SHP77 (cell line): ENCODE measurements at places on chromosomes 11 and 22.

DNA sequence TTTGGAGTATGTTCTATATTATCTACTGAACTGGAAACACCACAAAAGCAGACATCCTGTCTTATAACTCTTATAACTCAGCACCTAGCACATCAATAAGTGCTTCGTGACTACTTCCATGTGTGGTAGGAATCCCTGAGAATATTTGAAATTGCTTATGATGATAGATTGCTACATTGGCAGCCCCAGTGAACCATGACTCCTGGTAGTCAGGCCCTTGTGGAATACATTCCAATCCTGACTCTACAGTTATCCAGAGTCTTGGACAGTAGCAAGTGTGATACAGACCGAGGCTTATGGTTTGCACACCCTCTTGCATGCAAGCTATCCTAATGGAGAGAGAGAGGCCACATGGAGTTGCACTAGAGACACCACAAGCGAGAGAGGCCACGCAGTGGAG, 59.5 kb upstream of the PHF21A start:
- no peak for DNase-seq

GRCh38 chr22:45880091-45880715, 96.8 kb downstream of the WNT7B start:
- DNase-seq = no peak

DNA sequence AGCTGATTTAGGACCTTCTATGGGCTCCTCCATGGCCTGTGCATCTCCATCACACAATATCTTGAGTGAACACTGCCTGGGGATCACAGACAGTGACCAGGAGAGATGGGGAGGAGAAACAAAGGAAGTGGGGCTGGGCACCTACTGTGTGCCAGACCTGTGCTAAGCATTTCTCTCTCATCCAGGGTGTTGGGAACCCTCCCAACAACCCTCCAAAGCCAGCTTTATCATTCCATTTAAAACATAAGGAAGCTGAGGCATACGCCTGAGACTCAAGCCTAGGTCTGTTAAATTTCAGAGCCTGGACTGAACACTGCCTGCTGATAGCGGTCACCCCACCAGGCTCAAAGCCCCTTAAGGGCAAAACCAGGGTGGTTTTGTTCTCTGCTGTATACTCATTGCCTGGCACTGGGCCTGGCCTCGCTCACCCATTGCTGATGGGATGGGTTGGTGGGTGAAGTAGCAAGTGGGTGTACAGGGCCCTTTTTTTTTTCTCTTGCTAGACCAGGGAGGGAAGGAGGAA, 130.1 kb downstream of the MN1 start:
- DNase-seq = no peak

- DNase-seq = no peak
These were observed 50.5 kb upstream of the WNT7B start for GRCh38 chr22:46027211-46028105.

DNA sequence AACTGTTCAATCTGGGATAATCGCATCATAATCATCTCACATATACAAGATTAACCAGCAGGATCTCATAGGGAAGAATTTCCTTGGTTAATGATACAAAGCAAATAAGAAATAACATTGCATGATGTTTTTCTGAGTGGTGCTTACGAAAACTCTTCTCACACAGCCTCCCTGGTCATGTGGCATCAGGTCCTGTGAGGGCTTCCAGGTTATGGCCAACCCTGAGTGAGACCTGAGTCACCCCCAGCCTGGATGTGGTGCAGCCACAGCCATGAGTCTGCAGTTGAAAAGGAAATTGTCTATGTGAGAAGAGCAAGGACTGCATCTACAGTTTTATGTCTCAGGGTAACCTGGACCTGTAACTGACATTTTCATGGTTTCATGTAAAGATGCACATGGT, 90.5 kb upstream of the XKR3 start:
- DNase-seq = no peak

DNA sequence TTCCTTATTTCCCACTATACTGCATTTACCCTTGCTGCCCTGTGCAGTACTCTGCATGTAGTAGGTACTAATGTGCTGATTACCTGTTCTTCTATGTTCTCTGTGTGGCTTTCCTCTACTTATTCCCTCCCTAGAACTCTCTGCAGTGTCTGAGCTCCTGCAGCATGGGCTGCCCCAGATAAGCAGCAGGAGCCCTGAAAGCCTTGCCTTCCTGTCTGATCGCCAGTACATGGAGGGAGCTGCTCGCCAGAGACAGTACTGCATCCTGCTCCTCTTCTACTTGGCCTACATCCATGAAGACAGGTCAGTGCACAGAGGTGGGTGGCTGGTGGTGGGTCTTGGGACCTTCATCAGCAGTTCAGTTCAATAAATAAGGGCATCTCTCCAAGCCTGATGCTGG, 42.2 kb upstream of the CCDC134 start:
- DNase-seq = no peak

GRCh38 chr11:36376888-36377758, 81.0 kb downstream of the PRR5L start:
- DNase-seq = no peak

- DNase-seq = no peak
These were observed 107.9 kb downstream of the ANO3 start for GRCh38 chr11:26439854-26440253.

DNA sequence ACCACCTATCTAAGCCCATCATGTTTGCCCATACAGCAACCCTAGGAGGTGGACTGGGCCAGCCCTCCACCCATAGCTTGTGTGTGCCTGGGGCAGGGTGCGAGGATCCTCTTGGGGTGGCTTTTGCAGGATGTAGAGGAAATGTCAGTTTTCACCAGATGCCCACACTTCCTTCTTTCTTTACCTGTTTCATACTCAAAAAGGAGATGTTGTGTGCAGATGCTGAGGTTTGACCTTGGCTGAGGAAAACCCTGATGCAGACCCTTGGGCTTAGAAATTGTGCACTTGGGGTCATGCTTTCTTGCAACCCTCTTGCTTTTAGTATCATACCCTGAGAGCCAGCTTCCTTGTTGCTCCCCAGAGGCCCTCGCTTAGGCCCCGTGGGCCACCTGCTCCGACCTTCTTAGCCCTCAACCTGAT, 2.2 kb downstream of the HTR3A start:
- no peak for DNase-seq

- DNase-seq = peak; percentile 29
These were observed 140.5 kb downstream of the FCHSD2 start for GRCh38 chr11:73001615-73002014.

DNA sequence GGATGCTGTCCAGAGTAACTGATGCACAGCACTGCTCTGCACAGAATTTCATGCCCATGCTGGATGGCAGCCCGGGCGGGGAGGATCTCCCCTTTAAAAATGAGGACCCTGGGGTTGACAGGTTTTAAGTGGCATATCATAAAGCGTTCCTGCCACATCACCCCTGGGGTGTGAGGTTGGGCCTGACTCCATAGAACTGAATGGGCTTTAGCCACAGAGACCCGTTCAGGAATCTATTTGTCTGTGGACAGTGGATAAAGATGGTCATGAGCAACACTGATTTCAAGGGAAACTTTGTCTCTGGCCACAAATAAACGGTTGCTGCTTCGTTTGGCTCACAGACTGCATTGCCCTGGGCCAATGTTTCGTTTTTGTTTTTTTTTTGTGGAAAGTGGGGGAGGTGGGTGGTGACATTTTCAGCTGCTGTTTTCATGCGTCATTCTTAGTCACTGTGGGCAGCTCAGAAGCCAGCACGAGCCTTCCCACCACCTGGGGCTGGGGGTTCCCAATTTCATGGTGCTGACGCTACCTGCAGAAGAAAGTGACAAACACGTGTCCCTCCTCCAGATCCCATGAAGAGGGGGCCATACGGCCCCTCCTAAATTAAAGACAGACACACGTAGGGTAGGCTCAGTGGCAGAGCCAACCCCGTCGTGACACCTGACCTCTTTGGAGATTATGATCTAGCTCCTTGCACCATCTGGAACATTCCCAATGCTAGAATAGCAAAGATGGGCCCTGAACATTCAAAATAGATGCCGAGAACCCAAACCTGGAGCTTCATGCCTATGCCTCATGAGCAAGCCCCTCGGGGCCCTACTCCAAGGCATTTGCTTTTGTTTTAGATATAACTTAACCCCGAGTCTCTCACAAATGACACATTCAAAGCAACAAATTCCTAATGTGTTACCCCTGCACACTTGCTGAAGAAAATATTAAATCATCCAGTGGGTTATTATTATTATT, 54.8 kb upstream of the PHF21B start:
- DNase-seq = no peak

- DNase-seq = no peak
These were observed 80.5 kb upstream of the WNT7B start for GRCh38 chr22:46057246-46058090.

- no peak for DNase-seq
These were observed 108.1 kb downstream of the MORC2 start for GRCh38 chr22:30860176-30861105.

DNA sequence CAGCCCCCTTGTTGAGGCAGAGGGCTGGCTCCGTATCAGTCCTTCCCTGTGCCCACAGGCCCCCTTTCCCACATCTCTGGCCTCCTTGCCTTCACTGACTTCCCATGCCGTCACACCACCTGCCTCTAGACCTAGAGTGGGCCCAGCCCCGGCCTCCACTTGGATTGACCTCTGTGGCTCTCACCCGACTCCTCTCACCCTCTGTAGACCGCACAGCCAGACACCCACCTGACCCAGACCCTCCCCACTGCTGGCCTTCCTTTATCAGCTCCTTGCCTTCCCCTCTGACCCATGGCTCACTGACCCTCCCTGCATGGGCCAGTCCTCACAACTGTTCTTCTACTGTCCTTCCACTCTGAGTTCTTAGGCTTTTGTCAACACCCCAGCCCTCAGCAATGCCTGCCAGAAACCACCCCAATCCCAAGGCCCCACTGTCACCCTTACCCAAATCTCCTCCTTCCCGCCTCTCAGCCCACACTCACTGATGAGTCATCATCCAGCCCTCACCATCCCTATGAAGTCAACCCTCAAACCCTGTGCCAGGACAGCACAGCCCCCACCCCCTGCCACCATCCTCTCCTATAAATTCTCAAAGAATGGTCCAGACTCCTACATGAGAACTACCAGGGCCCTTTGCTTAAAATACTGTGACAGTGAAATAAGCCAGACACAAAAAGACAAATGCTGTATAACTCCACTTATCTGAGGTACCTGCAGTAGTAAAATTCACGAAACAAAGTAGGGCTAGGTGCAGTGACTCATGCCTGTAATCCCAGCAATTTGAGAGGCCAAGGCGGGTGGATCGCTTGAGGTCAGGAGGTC, 53.4 kb downstream of the SCGB1A1 start:
- no peak for DNase-seq

GRCh38 chr11:6932145-6932544, 5.9 kb downstream of the ZNF215 start:
- DNase-seq = no peak

DNA sequence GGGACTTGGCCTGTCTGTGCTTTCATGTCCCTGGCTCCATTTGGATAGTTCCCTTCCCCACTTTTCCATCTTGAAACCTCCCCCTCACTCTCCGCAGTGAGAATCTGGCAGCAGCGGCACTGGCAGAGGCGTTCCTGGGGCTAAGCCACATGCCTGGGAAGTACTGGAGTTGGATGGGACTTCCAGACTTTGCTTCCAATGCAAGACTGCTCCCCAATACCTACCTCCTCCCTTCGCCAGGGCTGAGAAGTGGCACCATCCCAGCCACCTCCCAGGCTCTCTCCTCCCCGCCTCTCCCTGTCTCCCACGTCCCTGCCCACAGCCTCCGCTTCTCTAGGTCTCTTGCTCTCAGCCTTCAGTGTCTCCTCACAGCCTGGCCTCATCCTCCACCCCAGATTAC, 16.6 kb downstream of the TST start:
- DNase-seq = no peak

DNA sequence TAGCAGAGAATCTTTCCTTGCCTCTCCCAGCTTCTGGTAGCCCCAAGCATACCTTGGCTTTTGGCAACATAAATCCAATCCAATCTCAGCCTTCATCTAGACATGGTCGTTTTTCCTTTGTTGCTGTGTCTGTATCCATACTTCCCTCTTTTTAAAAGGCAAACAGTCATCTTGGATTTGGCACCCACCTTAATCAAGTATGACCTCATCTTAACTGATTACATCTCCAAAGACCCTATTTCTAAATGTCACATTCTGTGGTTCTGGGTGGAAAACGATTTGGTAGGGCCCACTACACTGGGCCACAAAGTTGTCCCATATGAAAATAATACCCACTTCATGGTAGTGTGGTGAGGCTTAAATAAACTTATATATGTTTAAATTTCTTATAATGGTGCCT, 852 bp downstream of the BUD13 start:
- DNase-seq = no peak

- no peak for DNase-seq
These were observed 788.0 kb downstream of the BRD1 start for GRCh38 chr22:49039625-49040024.

GRCh38 chr11:123051634-123052033, 10.3 kb downstream of the HSPA8 start:
- no peak for DNase-seq

DNA sequence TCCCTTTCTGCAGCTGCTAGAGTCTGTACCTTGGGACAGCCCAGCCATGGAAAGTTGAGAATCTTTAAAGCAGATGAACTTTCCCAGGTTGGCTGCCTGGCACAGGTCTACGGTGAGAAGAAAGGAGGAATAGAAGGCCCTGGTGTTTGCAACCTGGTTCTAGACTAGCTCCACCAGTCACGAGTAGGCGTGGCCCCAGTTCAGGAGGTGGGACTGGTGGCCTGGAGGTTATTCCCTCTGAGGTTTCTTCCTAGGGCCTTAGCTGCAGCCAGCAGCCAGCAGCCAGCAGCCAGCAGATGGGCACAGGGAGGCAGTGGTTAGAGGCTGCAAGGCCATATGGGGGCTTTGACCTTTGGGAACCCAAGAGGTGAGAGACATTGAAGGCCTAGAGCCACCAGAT, 40.9 kb downstream of the PRDM11 start:
- no peak for DNase-seq

DNA sequence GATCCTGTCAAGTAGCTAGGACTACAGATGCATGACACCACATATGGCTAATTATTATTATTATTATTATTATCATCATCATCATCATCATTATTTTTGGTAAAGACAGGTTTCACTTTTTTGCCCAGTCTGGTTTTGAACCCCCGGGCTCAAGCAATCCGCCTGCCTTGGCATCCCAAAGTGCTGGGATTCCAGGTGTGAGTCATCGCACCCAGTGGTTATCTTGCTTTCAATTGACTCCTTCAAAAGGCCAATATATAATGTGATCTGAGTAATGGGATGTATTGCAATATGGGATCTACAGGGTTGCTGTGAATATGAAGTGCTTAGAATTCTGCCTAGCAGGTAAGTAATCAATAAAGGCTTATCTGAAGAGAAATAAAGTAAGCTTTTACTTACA, 221.2 kb downstream of the SBF2 start:
- no peak for DNase-seq

DNA sequence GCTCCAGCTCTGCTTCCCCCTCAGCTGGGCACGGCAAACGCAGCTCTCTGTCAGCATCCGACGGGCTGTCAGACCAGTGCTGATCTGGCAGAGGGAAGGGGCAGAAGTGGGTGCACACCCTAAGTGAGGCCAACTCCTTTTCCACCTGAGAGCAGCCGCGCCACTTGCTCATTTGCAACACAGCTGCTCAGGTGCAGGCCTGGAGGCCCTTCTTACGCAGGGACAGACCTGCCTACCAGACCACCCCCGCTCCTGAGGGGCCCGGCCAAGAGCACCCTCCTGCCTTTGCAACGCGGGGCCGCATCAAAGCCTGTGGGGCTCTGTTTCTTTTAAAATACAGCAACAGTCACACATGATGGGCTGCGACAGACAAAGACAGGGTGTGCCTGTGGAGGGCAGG, 47.8 kb upstream of the BID start:
- DNase-seq = no peak
